T-helper 2 cell treated with Interferon-gamma antibody and Interleukin-4, amounts not matched to agents 5 μg/mL and 100 μg/mL, for 36 hours (primary cell): ENCODE measurements at places on chromosomes 11 and 22.

DNA sequence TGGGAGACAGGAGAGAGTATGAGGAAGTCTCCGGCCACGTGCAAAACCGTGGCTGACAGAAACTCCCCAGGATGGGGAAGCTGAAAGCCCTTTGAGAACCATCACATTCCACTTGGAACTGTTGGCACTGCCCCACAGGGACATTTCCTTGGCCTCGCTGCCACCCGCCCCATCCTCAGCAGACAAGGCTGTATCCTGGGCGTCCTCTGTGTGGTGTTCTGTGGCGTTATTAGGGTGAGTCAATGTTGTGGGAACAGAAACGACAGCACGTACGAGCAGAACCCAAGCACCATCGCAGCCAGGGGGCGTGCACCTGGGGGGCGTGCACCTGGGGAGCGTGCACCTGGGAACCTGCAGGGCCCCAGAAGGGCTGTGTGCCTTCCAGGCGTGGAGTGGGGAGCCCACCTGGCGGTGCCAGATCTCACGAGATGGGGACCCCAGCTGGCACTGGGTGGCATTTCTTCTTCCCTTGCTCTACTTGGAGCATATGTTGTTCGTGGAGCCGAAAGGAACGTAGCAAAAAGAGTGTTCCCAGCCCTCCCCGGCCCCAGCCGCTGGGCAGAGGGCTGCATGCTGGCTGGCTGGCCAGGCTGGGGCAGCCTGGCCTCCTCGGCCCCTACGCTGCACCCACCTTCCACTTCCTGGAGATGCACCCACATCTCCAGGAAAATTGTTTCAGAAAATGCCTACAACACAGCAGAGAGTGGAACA lies 35.4 kb downstream of the NFAM1 start:
- DNase-seq: no peak
- no peak overlapping the region for H3K27ac ChIP-seq
- peaks cover 4% of the 10 kb centered on the region for H3K4me1 ChIP-seq
- no peaks in the 10 kb centered on the region for H3K36me3 ChIP-seq

DNA sequence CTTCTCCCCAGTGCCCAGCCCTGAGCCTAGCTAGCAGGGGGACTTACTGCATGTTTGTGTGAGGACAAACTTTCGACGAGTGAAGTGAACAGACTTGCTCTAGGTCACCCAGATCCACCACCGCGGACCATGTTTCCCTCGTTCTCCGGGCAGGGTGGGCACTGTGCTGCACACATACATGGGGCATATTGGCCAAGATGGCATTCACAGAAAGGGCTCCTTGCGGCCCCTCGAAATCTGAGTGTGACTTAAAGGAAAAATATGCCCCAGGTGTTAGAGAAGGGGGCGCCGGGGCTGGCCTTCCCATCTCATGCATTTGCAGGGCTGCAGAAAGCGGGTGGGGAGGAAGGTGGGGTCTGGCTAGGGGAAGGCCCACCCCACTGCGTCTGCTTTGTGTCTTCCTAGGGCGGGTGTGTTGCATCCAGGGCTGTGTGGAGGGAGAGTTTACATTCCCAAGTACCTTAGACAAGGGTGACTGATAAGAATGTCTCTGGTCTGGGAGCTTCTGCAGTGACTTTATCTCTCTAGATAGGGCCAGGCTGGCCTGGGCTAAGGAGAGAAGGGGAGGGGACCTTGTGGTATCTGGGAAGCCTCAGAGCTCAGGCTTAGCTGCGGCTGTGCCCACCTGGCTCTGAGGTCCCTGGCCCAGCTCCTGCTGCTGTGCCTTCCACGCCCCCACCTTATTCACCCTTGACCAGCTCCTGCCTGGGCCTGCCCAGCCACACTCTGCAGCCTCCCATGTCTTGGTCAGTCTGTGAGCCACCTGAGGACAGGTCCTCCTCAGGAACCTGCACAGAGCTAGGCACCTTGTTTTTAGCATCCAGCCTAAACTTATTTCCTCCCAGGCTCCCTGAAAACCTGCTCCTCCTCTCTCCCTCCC lies 45.8 kb downstream of the LRRC32 start:
- H3K27ac ChIP-seq: no peak overlapping the region
- peaks cover 6% of the 10 kb centered on the region for H3K36me3 ChIP-seq
- H3K4me3 ChIP-seq: no peak overlapping the region
- no peak for DNase-seq
- peaks cover 32% of the 10 kb centered on the region for H3K4me1 ChIP-seq

DNA sequence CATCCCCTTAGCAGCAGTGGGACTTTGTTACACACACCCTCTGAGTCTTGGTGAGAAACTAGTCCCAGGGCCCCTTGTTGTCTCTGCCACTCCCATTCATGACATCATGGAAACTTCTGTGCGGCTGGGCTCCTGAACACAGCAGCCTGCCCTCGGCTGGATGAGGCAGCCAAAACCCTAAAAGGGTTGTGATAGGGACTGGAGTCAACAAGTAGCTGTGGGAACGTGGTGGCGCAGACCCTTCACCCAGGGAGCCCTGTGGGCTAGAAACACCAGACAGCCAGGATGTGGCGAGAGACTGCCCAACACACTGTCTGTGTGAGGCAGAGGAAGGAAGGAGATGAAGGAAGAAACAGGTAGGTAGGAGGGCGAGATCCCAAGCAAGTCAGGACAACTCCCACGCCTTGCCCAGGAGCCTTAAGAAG lies 3.9 kb downstream of the CD3D start:
- no peaks in the 10 kb centered on the region for H3K27me3 ChIP-seq
- H3K4me1 ChIP-seq: peaks cover 57% of the 10 kb centered on the region
- peak overlapping the region; percentile 93 for H3K4me3 ChIP-seq
- DNase-seq: peak; percentile 86

GRCh38 chr11:30446520-30446919 lies 123.6 kb downstream of the ARL14EP start:
- DNase-seq: no peak
- H3K27me3 ChIP-seq: no peaks in the 10 kb centered on the region
- H3K4me3 ChIP-seq: no peak overlapping the region
- no peak overlapping the region for H3K27ac ChIP-seq

DNA sequence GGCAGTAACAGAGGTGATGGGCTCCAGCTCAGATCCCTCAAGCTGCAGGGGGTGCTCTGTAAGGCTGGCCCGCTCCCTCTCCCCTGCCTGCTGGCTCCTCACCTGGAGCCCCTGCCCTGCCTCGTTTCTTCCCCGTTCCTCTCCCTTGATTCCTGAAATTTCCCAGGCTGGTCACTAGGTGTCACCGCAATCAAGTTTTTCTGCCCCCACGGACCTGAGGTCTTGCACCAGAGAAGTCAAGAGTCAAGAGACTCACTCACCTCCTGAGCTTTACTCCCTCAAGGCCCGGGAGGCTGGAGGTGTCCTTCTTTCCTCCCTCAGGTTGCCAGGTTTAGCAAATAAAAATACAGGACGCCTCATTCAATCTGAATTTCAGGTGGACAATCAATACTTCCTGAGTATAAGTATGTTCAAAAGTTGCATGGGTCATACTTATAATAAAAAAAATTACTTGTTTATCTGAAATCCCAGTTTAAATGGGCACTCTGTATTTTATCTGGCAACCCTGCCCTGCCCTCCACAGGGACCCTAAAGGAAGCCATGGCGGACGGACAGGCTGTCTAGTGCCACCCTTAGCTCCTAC lies 69.2 kb downstream of the SCUBE1 start:
- peaks cover 20% of the 10 kb centered on the region for H3K4me1 ChIP-seq
- no peaks in the 10 kb centered on the region for H3K27me3 ChIP-seq
- peak; percentile 10 for DNase-seq

GRCh38 chr22:19748991-19749664 lies 11.4 kb upstream of the TBX1 start:
- no peaks in the 10 kb centered on the region for H3K36me3 ChIP-seq
- peaks cover 15% of the 10 kb centered on the region for H3K27me3 ChIP-seq
- H3K27ac ChIP-seq: no peak overlapping the region
- no peak for DNase-seq

DNA sequence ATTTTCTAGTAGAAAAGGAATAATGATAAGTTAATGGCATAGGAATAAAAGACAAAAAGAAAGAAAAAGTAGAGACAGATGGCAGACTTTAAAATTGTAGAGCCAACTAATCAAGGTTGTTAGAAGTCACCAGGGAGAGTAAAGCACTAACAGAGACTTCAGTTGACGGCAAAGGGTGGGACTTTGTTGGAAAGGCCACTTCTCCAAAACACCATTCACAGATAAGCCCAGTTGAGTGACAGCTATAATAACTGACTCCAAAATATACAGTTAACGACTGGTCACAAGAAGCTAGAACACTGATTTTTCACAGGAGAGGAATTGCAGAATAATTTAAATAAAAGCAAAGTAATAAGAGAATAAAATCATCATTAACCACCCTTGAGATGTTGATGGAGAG lies 16.0 kb upstream of the SOX6 start:
- no peaks in the 10 kb centered on the region for H3K36me3 ChIP-seq
- no peaks in the 10 kb centered on the region for H3K27me3 ChIP-seq
- H3K4me1 ChIP-seq: no peaks in the 10 kb centered on the region
- no peak for DNase-seq
- no peak overlapping the region for H3K4me3 ChIP-seq

DNA sequence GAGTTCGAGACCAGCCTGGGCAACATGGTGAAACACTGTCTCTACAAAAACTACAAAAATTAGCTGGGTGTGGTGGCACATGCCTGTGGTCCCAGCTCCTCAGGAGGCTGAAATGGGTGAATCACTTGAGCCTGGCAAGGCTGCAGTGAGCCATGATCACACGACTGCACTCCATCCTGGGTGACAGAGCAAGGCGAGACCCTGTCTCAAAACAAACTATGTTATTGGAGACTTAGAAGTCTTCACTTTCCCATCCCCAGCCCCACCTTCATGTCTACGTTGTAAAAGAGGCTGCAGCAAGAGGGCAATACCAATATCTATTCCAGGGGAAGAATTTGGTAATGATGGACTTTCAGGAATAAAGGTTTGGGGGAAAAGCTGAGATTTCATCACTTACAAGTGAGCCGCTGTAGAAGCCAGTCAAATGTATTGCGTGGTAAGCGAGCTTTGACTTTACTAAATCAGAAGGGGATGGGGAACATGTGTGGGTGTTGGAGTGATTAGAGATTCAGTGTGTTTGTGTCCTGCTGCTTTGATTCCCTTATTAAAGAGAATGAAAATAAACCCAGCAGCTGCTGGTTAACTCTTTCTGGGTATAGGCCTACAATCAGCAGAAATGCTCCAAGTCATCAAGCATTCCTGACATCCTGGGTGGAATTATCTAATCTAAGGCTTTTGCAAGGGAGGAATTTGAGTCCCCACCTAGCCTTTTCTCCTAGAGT lies 53.7 kb downstream of the UBASH3B start:
- H3K27me3 ChIP-seq: peaks cover 6% of the 10 kb centered on the region
- peaks cover under 1% of the 10 kb centered on the region for H3K36me3 ChIP-seq
- no peak overlapping the region for H3K27ac ChIP-seq
- H3K4me3 ChIP-seq: no peak overlapping the region
- peaks cover 9% of the 10 kb centered on the region for H3K4me1 ChIP-seq

DNA sequence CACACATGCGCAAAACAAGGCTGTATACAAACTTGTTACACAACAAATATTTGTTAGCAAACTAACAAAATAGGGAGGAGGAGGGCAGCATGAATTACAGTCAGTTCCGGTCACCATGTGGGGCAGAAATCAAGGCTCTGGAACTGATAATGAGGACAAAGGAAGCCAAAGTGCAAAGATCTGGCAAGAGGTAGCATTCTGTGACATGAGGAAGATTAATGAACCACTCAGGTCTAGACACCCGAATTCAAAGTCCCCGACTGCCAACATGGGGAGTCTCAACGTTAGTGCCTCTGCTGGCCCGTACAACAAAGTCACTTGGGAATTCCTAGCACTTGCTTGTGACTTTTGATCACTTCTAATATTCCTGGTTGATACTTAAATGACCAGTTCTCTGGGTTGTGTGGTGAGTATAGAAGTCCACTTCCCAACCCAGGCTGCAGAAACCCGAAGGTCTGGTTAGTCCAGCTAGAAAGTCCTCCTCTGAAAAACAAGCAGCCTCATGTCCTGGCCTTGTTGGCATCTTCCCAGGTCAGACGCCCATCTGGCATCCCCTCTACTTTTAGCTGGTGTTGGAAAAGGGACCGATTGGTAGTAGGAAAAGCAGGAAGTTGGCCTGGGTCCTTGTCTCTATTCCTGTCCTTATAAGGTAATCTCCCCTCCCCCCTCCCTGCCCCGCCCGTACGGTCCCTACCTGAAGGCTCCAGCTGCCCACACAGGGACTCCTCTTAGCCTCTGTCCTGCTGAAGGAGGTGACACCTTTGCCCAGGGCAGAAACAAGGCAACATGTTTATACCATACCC lies 1.6 kb downstream of the SUN2 start:
- no peaks in the 10 kb centered on the region for H3K27me3 ChIP-seq
- DNase-seq: no peak
- H3K4me3 ChIP-seq: peak overlapping the region; percentile 96
- H3K4me1 ChIP-seq: peaks cover 49% of the 10 kb centered on the region
- H3K36me3 ChIP-seq: peaks cover 65% of the 10 kb centered on the region
- H3K27ac ChIP-seq: peak overlapping the region; percentile 89

DNA sequence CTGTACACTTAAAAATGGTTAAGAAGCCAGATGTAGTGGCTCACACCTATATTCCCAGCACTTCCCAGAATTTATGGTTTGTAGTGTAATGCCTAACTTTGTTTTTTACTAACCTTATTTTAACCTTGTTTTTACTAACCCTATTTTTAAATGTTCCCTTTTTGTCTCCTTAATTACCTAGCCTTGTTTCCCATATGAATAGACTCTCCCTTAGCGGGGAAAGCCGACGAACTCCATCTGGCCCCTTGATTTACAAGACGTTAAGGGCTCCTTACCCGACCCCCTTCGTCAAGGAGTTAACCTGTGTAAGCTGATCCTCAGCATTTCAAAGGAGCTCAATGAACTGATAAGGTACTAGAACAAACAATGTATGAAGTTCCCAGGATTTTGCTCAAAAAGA lies 17.1 kb downstream of the APOBEC3H start:
- H3K4me1 ChIP-seq: peaks cover 34% of the 10 kb centered on the region
- no peaks in the 10 kb centered on the region for H3K36me3 ChIP-seq
- no peak overlapping the region for H3K27ac ChIP-seq
- no peaks in the 10 kb centered on the region for H3K27me3 ChIP-seq
- H3K4me3 ChIP-seq: no peak overlapping the region

GRCh38 chr11:74147199-74147929 lies 23.4 kb downstream of the C2CD3 start:
- no peak for DNase-seq
- no peaks in the 10 kb centered on the region for H3K27me3 ChIP-seq
- H3K36me3 ChIP-seq: peaks cover 9% of the 10 kb centered on the region
- peaks cover 2% of the 10 kb centered on the region for H3K4me1 ChIP-seq
- no peak overlapping the region for H3K4me3 ChIP-seq
- H3K27ac ChIP-seq: no peak overlapping the region

- no peaks in the 10 kb centered on the region for H3K36me3 ChIP-seq
- no peak for DNase-seq
- peaks cover 1% of the 10 kb centered on the region for H3K4me1 ChIP-seq
- H3K4me3 ChIP-seq: no peak overlapping the region
- H3K27ac ChIP-seq: no peak overlapping the region
- peaks cover 18% of the 10 kb centered on the region for H3K27me3 ChIP-seq
These were observed 45.0 kb downstream of the EIF3F start for GRCh38 chr11:8032122-8032521.
